GM19239 (cell line): ENCODE measurements at places on chromosomes 5 and 9.

- no peak for DNase-seq
Observed at GRCh38 chr9:19495186-19496028, 86.6 kb downstream of the ACER2 start.

- DNase-seq: no peak
Observed at GRCh38 chr9:97386265-97386633, 25.6 kb upstream of the TDRD7 start.

- no peak for DNase-seq
Observed at GRCh38 chr9:83304686-83305085, 233.5 kb downstream of the FRMD3 start.

GRCh38 chr5:78747705-78748359 lies 99.3 kb upstream of the LHFPL2 start:
- DNase-seq: no peak

GRCh38 chr9:114123031-114123977 lies 24.2 kb upstream of the KIF12 start:
- DNase-seq: no peak

GRCh38 chr5:95261437-95262175 lies 23.3 kb downstream of the MCTP1 start:
- no peak for DNase-seq

DNA sequence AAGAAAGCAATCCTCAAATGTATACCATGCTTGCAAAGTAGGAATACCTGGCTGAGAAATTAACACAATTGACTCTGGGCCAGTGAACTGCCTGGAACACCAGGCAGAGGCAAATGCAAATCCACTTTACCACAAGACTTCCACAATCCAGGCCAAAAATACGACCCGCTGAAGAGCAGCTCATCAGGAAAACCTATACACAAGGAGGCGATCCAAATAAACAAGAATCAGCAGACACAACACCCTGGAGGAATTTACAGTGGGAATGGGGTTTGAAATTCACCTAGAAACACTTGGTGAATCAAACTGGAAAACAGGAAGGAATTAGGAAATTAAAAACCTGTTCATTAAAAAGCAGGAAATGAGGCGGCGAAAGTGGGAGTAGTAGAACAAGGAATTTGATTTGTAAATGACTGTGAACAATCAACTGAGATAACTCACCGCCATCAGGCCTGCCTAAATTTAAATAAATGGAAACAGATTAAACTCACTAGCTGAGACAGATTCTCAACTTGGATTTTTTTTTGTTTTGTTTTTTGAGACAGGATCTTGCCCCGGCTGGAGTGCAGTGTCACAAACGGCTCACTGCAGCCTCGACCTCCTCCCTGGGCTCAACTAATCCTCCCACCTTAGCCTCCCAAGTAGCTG lies 15.9 kb downstream of the CMBL start:
- no peak for DNase-seq

- no peak for DNase-seq
Observed at GRCh38 chr9:19481971-19482404, 73.2 kb downstream of the ACER2 start.

DNA sequence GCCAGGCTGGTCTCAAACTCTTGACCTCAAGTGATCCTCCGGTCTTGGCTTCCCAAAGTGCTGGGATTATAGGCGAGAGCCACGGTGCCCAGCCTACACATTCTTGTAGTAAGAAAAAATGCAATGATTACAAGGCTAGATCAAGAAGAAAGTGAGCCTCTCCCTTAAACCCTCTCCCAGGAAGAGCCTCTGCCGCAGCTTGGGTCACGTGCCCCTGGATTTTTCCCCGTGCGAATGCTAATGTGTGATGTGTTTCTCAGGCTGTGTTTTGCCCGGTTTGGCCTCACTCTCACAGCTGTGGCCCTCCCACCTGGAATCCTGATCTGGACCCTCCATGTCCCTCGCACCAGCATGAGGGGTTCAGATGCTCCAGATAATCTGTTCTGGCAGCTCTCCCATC lies 6.9 kb downstream of the PLPP7 start:
- DNase-seq: no peak

DNA sequence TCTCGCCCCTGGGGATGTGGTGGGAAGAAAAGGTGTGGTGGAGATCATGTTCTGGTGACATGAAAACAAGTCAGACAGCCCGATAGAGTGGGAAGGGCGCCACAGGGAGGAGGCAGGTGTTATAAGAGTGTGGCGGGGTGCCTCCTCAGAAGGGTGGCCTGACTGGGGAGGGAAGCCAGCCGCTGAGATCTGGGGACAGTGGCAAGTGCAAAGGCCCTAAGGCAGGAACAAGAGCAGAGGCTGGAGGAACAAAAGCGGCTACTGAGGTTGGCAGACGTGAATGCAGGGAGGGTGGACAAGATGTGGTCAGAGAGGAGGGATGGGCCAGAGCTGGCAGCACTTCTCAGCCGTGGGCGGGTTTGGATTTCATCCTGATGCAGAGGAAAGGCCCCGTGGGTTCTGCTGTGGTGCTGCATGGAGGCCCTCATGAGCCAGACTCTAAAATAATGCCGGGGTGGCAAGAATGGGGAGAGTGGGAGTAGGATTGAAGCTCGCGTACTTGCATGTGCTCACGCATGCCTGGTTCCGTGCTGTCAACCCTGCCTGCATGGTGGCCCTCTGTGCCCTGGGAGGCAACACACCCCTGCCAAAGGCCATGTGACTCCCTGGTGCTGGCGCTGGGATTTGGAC lies 89.2 kb downstream of the MVB12B start:
- no peak for DNase-seq

DNA sequence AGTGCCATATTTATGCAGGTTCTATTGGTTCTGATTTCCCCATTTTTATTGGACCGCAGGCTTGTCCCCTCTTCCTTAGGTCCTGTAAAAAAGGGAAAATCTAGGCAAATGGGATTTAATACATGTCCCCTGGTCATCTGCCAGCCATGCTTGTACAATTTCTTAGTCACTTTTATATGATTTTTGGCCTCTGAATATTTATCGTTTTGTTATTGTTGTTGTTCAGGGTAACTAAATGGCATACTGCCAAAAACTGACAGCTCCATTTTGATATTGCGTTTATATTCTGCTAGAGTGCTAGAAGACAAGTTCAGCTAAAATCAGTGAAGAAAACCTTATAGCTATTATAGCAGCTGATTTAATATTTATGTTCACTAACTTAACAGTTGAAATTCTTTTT lies 770.2 kb upstream of the FAM174A start:
- DNase-seq: no peak

DNA sequence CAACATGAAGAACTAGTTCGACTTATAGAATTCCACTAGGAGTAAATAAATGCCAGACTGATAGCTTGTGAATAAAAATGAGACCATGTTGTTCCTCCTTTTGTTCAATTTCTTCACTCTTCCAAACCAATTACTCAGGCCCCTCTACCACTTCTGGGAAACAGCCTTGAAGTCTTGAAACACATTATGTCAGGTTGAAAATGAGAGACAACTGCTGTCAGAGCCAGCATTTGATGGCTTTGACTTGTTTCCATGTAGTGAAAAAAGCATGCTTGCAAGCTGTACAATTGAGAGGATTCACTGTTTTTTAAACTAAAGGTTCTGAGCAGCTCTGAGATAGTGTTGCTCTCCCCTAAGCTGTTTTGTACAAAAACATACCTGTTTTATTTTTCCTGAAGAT lies 337.1 kb upstream of the SGCD start:
- DNase-seq: no peak

- DNase-seq: no peak
Observed at GRCh38 chr9:26800322-26800721, 92.3 kb downstream of the CAAP1 start.

- no peak for DNase-seq
Observed at GRCh38 chr5:155471027-155471426, 457.5 kb downstream of the KIF4B start.

DNA sequence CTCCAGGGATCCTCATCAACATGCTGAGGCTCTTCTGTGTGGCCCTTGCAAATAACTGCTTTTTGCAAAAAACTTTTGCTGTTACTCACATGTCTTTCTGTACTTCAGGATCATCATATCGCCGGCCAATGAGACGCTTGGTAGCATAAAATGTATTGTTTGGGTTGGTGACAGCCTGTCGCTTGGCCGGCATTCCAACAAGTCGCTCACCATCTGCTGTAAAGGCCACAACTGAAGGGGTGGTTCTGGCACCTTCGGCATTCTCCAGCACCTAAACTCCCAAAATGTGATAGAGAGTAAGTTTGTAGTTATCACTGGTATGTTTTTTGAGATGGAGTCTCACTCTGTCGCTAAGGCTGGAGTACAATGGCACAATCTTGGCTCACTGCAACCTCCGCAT lies 4.3 kb downstream of the HSPA9 start:
- DNase-seq: no peak

GRCh38 chr9:89278997-89279739 lies 31.8 kb upstream of the CKS2 start:
- DNase-seq: peak; percentile 42

DNA sequence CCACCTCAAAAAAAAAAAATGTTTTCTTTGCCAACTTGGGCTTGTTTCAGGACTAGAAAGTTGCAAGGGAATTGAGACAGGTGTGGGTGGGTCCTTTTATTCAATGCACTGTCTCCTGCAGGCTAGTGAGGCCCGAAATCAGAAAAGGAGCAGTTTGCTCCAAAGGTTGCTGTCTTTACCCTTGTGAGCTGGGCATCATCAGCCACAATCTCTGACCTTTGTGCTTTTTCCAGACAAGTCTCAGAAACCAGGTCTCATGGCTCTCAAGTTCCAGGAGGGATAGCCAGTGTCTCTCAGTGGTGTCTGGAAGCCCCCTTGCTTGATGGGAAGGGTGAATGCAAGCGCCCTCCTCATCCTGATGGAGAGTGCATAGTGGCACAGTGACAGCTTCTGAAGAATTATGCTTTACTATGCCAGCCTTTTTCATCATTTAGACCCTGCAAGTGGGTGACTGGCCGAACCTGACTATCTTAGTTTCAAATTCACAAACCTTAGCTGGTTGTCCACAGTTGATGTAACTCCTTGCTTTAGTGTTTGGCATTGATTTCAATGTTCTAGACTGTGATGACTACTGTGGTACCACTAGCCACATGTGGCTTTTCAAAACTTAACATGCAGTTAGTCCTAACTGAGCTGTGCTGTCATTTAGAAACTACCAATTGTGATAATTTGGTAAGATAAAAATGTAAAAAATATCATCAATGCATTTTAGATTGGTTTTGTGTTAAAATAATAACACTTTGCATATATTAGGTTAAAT lies 468.6 kb downstream of the GADD45G start:
- no peak for DNase-seq

DNA sequence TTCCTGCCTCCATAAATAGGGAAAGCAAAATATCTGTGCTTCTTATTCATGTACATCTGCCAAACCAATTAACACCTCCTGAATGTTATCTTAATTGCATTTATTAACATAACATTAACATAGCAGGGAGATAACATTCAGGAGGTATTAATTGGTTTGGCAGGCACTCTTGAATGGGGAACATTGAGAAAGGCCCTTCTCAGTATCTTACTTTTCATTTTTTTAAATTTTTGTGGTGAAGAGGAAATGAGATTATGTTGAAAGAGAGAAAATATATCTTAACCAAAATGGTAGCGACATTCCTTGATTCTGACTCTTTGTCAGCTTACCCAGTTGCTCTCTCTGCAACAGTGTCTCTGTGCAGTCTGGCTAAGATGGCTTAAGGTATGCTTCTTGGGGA lies 100.4 kb upstream of the TLE1 start:
- no peak for DNase-seq

DNA sequence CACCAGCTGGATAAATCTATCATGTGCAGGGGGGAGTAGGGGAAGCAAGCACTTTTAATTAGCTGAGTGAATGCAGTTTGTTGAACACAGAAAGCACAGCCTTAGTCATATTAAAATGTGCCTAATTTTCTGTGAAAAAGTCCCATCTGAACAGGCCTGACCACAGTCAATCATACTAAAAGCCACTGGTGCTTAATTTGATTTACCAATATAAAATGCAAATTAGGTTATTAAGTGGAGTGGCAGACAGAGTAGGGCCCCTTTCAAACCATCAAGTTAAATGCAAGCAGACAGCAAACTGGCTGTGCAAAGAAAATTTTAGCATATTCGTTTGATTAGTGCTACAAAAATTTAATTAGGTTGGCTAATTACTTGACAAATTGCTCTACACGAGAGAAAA lies 176.1 kb downstream of the ISL1 start:
- DNase-seq: no peak

- DNase-seq: no peak
Observed at GRCh38 chr5:59923465-59923864, 29.9 kb upstream of the PDE4D start.

GRCh38 chr5:29229461-29229860 lies 1964.0 kb upstream of the CDH6 start:
- no peak for DNase-seq

GRCh38 chr5:142080248-142080647 lies 28.3 kb upstream of the NDFIP1 start:
- DNase-seq: no peak

DNA sequence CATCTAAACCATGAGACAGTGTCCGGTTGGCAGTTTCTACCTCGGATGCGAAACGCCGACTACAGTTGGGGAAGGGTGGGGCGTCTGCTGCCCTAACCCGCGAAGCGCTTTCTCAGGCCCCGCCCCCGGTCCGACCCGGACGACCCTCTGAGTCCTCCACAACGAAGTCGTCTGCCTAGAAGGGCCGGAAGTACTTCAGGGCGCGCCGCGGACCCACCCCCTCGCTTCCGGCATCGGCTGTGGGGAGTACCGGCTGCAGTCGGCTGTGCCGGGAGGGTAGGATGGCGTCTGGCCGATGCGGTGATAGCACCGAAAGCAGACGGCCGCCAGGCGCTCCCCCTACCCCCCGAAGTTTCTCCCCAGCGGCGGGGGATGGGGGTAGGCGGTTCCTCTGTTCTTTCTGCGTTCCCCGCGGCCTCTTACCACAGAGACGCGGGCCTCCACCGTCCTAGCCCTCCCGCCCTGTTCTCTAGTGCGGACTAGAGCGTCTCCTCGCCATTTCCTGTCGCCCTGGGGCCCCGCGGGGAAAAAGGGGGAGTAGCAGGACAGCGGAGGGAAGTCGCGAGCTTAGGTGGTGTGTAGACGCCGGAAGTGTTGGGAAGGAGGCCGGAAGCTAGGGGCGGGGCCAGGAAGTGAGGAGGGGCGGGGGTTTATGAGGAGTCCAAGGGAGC lies at the start of gene TRIM41:
TSS of gene TRIM41 (plus strand) at position 224 of the 671 bp plus-strand sequence. CDS start 719 bp downstream, outside the sequence.
- DNase-seq: no peak

DNA sequence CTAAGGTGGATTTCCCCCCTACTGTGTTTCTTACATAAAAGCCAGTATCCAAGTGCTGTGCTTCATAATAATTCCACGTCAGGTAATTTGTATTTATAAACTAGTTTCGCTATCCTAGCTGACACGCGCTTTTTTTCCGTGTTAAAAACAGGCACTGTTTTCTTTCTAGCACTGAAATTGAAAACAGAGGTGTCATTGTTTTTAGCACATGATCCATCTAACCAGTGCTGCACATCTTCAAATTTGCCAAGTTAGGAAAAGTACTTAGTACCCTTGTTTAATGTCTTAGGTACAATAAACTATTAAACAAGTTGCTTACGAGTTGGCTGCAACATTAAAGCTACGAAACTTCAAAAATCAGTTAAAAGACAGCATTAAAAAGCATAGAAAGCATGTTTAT lies 49.9 kb downstream of the JMY start:
- no peak for DNase-seq

GRCh38 chr5:137097203-137097602 lies 401.9 kb downstream of the SPOCK1 start:
- DNase-seq: no peak

GRCh38 chr5:53023969-53024368 lies 34.8 kb downstream of the ITGA2 start:
- no peak for DNase-seq

- no peak for DNase-seq
Observed at GRCh38 chr9:129559506-129559881, 61.4 kb downstream of the C9orf50 start.

- no peak for DNase-seq
Observed at GRCh38 chr5:143059976-143060765, 290.0 kb downstream of the ARHGAP26 start.
